Endothelial cell of umbilical vein (primary cell): ENCODE measurements at places on chromosomes 13 and 19. TPM values are rescaled to one million over a fixed set of nuclear protein-coding genes. Genes with fewer than 3 reads are reported as not detected.

DNA sequence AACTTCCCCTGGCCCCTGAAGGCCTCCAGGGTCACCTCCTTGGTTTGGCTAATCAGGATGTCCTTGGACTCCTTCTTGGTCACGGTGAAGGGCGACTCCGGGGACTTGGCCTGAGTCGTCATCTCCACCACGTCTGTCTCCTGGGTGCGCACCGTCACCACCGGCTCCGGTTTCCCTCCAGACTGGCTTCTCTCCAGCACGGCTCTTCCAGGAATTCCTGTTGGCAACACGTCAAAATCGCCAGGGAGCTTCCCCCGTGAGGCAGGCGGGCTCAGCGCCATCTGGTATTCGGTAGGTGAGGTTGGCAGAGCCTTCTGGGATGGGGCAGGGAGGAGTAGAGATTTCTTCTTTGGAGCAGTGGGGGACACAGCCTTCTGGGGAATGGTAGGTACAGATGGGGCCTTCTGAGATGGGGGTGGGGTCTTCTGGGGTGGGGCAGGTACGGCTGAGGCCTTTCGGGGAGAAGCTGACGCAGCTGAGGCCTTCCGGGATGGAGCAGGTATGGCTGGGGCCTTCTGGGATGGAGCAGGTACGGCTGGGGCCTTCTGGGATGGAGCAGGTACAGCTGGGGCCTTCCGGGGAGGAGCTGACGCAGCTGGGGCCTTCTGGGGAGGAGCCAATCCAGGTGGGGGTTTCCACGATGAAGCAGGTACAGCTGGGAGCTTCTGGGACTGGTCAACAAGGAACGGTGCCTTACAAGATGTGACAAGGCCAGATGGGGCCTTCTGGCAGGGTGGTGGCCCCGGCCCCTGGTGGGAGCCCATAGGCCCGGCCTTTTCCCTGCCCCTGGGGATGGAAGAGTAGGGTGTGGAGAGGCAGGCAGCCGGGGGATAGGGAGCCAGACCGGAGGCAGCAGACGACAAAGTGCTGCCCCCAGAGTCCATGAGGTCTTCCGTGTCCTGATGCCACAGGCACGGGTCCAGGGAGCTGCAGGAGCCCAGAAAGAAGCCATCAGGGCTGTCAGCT, 3.8 kb downstream of the GARIN5B start:
- DNase-seq = no peak

Gene IZUMO1
- total RNA-seq = 1.2 TPM in 2 replicates

DNA sequence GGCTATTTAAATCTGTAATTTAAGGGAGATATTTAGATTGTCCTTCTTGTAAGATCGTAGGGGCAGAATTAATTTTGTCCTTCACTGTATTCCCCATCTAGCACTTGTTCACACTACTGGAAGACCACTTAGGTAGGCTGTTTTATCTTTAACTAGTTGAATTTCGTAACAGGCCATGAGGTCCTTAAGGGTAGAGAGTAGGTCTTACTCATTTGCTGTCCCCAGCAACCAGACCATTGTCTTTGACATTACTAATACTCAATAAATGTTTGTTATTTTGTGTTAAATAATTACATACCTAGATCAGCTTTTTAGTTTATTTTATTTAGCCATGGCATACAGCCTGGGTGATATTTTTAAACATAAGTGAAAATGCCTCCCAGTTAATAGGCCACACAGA, 177.1 kb downstream of the PCCA start:
- no peak for DNase-seq

GRCh38 chr13:29733147-29733611, 117.2 kb downstream of the UBL3 start:
- DNase-seq = no peak

GRCh38 chr19:29395111-29395733, 130.6 kb upstream of the VSTM2B start:
- DNase-seq = no peak

Gene SOX1
- not detected in 2 replicates for total RNA-seq

GRCh38 chr19:48638831-48639381, 1.7 kb upstream of the DBP start:
- no peak for DNase-seq

- peak; percentile 90 for DNase-seq
These were observed 2.3 kb upstream of the TMEM91 start for GRCh38 chr19:41373993-41374392.

DNA sequence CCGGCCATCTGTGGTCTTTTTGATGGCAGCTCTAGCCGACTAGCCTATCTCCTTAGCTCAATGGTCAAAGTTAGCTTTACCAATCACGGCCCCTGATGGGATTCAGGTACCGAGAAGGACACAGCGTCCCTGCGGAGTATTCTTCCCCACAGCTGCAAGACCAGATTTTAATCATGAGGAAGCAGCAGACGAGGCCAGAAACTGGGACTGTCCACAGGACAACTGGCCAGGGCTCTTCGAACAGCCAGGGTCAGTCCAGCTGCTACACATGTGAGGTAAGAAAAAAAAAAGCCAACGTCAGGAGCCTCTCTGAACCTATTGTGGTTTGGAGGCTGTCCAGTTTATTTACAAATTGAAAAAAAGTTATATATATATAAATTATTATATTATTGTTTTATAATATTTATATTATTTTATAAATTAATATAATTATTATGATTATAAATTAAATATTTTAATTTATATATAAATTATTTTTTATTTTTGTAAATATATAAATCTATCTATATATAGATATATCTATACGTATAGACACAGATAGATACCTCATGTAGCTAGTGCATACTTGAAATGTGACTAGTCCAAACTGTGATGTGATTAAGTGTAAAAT, 10.8 kb downstream of the RINL start:
- no peak for DNase-seq

- DNase-seq = no peak
These were observed 47.4 kb upstream of the KATNAL1 start for GRCh38 chr13:30354493-30355383.

DNA sequence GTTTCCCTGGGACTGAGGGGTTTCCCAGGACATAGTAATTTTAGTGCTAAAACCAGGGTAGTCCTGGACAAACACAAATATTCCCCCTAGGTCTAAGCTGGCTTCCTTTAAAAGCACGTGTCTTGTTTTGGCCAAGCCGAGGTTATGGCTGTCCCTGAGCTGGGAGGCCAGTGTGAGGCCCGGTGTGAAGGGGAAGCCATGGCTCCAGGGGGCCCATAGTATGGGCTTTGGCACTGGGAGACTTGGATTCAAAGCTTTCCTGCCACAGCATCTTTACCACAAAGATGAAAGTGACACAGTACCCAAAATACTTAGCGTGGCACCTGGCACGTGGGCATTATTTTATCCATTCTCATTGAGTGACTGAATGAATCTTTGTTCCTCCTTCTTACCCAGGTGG, 345.2 kb downstream of the ZNF536 start:
- DNase-seq = no peak

GRCh38 chr13:99608345-99608744, 107.1 kb downstream of the TM9SF2 start:
- no peak for DNase-seq

GRCh38 chr19:46133101-46133627, 8.7 kb upstream of the IGFL3 start:
- DNase-seq = peak; percentile 95

DNA sequence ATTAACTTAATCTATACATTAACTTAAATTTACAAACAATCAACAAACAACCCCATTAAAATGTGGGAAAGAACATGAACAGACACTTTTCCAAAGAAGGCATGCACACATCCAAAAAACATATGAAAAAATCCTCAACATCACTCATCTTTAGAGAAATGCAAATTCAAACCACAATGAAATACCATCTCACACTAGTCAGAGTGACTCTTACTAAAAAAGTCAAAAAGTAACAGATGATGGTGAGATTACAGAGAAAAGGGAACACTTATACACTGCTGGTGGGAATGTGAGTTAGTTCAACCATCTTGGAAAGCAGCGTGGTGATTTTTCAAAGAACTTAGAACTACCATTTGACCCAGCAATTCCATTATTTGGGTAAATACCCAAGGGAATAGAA, 759.2 kb upstream of the SLITRK1 start:
- DNase-seq = no peak

- no peak for DNase-seq
These were observed 83.4 kb downstream of the SOX1 start for GRCh38 chr13:112150352-112150751.

Gene FAM83E
- total RNA-seq = 1.7 and 3.5 TPM in 2 replicates

DNA sequence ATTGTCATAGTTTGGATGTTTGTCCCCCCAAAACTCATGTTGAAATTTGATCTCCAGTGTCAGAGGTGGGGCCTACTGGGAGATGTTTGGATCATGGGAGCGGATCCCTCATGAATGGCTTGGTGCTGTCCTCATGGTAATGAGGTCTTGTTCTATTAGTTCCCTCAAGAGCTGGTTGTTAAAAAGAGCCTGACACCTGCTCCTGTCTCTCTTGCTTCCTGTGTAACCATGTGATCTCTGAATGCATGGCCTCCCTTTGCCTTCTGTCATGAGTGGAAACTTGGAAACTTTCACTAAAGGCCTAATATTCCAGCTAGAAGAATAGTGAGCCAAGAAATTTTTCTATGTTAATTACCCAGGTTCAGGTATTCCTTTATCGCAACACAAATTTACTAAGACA, 311.4 kb upstream of the ATXN8OS start:
- no peak for DNase-seq

Gene SMIM44
- total RNA-seq = not detected in 2 replicates

DNA sequence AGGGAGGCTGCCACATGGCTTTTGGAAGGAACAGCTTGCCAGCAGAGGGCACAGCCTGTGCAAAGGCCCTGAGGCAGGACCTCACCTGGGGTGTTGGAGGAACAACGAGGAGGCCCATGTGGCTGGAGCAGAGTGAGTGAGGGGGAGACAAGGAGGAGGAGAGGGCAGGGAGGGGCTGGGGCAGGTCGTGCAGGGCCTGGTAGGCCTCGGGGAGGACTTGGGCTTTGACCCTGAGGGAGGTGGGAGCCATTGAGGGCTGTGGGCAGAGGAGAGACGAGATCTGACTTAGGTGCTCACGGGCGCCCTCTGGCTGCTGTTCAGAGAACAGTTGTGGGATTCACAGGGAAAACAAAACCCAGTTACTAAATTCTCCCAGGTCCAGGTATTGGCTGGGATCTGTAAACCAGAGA, 25.2 kb downstream of the ZNRF4 start:
- peak; percentile 12 for DNase-seq

DNA sequence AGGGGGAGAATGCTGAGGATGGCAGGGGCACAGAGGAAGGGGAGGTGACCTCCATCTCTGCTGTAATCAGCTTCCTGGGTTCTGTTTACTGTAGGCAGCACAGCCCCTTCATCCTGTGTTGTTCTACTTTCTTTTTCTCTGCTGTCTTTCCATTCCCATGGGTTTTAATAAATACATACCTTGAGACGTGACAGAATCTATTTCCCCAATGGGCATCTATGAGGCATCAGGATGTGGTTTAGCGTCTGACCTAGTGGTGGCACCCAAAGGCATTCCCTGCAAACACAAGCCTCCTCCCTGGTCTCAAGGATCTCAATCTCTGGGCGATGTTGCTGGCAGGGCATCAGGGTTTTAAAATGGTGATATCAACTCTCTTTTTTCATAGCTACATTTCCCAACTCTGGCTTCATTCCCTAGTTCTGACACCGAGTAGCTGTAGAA, 60.8 kb downstream of the ALOX5AP start:
- DNase-seq = peak; percentile 29

DNA sequence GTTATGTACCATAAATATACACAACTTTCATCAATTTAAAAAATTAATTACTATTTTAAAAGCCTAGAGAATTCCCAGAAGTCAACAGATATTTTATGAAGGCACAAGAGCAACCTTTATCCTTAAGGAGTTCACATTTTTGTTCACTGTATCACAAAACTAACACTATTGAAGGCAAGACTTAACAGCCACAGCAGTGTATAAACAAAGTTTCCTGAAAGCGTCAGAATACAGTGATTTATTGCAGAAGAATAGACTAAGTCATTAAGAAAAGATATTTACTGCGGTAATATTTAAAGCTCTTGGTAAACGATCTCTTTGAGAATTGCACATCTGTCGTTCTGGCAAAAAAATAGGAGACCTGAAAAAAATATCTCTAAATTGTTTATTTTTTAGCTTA, 419.3 kb upstream of the NBEA start:
- no peak for DNase-seq
